ENCODE measurements at places on chromosomes 6 and 20. TPM values are rescaled to one million over a fixed set of nuclear protein-coding genes. Genes with fewer than 3 reads are reported as not detected.

HLA-DPA1 gene
- total RNA-seq: 0.34 TPM

ELOVL4 gene
- 2.4 TPM for total RNA-seq

FAM184A gene
- 4.6 TPM for total RNA-seq

LINC00237 gene
- total RNA-seq: not detected

VSX1 gene
- not detected for total RNA-seq

SNAP25 gene
- total RNA-seq: 0.12 TPM

HLA-DQA1 gene
- total RNA-seq: not detected

MRPS18B gene
- total RNA-seq: 76.8 TPM

GPX6 gene
- not detected for total RNA-seq

MATN4 gene
- total RNA-seq: not detected

TMEM151B gene
- 1.3 TPM for total RNA-seq

GRCh38 chr6:97322811-97323210 lies 39.8 kb upstream of the MMS22L start:
- peak; percentile 21 for DNase-seq

GRCh38 chr6:52190409-52190808 lies 4.2 kb downstream of the IL17A start:
- DNase-seq: no peak

DNA sequence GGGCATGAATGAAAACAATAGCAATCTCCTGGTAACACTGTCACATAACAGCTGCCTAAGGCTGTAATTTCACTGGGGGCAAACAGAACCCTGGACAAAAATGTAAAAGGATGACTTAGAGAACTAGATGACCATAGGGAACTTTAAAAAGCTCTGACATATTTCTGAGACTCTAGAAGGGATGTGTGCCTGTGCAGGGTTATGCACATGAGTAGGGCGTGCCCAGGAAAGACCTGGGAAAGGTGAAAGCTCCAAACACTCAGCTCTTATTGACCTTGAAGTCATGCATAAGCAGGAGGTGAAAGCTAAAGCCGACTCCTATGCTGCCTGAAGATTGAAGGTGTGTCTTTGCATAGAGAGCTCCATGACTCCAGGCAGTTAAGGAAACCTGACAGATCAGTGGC lies 118.4 kb upstream of the BTBD3 start:
- no peak for DNase-seq

GRCh38 chr20:57030611-57031600 lies 235.5 kb downstream of the BMP7 start:
- DNase-seq: peak; percentile 91

- no peak for DNase-seq
Measured at GRCh38 chr6:81857812-81858211, 105.3 kb upstream of the TENT5A start.

DNA sequence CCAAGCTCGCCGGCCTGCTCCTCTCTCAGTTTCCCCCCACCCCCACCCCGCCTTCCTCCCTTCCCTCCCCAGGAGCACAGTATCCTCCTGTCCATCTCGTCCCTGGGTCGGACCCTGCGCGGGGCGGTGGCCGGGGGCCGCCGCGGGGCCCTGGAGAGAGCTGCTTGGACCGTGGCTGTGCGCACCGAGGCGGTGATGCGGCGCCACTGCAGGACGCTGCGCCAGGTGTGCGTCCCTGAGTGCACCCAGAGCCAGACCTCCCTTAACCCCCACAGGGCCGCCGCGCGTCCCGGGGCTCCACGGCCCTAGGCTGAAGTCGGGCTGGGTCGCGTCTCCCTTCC lies 2.2 kb downstream of the C20orf204 start:
- DNase-seq: no peak

DNA sequence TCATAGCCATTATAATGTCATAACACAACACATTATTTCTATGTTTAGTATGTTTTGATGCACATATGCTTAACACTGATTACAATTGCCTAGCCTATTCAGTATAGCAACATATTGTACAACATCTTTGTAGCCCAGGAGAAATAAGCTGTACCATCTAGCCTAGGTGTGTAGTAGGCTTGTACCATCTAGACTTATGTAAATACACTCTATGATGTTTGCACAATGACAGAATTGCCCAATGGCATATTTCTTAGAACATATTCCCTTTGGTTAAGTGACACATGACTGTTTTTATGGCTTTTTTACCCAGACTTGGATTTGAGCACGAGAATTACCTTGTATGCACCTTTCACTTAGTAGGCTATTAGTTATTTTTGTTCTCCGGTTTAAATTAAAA lies 64.5 kb upstream of the HIVEP1 start:
- DNase-seq: no peak

GRCh38 chr6:148790817-148791216 lies 44.0 kb downstream of the UST start:
- DNase-seq: no peak

GRCh38 chr6:28812778-28813569 lies 110.8 kb downstream of the TRIM27 start:
- no peak for DNase-seq

DNA sequence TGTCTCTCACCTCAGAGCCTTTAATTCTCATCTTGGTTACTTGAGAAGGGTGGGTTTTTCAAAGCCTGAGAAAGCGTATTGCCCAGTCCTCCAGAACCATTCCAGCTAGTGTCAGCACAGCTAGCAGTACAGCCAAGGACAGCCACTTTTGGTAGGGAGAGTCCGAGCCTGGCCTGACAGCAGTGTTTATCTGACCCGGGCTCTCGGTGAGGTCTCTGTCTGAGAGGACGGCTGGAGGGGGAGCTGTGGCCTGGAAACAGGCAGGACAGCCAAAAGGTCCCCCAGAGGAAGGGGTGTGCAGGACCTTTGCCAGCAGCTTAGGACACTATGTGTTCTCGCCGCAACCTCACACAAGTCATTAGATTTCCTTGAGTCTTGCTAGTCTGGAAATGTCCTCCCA lies 38.8 kb downstream of the LYRM2 start:
- no peak for DNase-seq

GRCh38 chr20:11813106-11813890 lies 104.4 kb upstream of the BTBD3 start:
- DNase-seq: no peak

DNA sequence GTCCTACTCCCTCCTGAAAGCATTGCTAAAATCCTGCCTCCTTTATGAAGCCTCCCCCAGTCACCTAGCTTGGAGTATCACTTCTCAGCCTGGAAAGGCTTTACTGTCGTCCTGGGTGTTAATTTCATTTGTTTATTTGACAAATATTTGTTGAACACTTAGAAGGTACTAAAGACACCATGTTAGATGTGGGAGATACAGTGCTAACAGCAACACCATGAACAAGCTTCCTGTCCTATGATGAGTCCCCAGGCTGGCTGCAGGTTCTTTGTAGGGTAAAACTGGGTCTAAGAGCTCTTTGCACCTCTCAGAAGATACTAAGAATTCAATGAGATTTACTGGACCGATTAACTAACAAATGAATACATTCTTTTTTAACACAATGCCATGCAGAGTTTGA lies 109.2 kb upstream of the TMEM170B start:
- no peak for DNase-seq

DNA sequence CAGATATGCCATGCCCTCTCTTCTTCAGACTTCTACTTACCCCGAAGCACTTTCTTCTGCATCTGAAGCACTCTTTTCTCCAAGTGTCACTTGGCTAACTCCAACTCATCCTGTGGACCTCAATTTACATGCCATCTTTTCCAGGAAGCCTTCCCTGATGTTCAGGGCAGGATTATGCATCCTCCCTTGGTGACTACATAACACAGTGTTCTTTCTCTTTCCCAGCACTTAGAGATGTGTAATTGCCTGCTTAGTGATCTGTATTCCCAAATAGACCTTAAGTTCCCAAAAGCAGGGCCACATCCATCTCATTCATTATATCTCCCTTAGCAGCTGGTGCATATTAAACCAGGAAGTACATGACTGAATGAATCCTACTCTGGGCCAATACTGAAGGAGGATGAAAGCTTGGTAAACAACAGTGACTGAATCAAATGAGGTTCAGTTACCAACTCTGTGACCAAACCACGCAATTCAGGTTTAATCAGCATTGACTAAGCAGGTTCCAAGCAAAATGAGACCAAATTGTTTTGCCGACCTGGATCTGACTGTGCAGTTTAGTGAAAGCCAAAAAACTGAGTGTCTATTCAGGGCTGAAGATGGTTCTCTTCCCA lies 121.4 kb upstream of the TCF21 start:
- no peak for DNase-seq

GRCh38 chr20:60219984-60220562 lies 261.9 kb downstream of the CDH26 start:
- peak; percentile 34 for DNase-seq

DNA sequence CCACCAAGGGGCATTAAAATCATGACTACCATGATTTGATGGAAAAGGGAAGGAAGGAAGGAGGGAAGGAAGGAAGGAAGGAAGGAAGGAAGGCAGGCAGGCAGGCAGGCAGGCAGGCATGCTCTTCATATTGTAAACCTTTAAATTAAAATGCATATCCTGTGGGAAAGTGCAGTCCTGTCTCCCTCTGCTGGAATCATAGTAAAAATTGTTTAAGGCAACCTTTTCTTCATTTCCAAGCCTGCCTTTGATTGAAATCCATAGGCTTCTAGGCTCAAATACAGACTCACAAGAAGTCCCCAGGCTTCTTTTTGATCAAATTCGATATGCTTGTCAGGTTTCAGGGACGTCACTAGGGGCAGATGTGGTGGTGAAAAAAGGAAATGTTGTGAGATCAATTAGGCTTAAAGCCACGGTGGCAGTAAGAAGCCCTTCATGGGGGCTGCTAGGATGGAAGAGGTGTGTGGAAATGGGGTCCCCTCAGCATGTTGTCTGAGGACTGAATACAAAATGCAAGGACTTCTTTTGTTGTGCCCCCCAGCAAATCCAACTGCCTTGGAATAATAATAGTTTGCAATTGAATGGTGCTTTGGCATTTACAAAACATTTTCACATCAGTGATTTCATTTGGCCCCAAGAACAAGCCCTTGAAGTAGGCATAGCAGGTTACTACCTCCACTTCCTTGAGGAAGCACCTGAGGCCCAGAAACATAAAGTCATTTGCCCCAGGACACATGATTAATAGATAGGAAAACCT lies 25.6 kb upstream of the GABRR1 start:
- DNase-seq: peak; percentile 44

DNA sequence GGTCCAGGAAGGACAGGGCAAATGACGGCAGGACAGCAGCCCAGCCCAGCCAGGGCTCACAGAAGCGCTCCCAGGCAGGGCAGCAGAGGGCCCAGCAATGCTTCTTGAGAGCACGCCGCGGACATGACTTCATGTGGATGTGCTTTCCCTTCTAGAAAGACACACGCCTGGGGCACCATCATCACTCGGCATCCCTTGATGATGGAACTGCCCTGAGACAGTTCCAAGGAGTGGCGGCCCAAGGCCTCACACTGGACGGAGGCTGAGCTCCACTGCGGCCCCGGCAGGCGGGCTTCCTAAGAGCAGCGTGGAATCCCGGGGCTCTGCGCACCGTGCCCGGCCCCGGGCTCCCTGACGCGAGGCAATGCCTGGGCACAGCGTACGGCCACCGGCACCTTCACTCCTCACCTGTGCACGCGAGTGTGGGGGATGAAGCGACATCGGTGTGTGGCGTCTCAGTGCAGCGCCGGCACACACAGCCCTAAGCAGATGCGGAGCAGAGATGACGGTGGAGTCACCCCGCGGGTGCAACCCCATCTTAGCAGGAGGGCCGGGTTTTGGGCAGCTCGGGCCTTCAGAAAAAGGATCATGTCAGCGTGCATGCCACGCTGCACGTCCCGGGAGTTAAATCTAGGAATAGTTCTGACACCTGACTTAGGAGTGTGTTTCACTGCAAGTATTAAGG lies 86.6 kb downstream of the THBS2 start:
- DNase-seq: no peak

- DNase-seq: no peak
Measured at GRCh38 chr6:167000759-167001158, 1.6 kb downstream of the CEP43 start.

DNA sequence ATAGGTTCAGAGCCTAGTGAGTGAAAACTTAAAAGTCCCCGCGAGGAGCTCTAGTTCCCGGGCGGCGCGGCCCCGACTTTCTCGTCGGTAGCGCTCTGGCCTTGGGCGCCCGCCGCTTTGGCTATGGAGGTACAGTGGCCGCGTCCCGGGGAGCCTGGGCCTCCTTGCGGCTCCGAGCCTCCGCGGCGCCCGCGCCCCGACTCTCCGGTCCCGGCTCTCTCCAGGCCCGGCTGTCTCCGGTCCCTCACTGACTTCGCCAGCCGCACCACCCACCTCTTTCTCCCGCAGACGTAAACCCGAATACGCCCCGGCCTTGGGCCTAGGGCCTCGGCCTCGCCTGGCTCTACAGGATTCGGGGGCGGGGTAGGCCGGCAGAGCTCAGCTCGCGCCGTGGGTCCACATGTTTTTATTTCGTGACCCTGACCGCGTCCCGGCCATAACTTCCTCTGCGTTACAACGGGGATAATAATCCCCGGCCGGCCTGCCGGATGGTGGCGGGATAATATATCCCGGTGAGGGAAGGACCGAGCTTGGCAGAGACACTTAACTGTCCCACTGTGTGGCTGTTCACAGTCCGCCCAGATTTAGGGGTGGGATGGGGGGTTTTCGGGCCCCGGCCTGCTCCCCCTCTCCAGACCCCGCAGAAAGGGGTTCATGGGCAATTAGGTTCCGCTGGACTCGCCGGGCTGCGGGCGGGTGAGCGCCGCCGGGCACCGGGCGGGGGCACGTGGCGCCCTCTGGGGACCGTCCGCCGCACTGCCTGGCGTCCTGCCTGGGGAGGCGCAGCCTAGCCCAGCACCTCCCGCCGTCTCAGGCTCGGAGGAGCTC lies 10.0 kb upstream of the TBX18 start:
- DNase-seq: no peak

DNA sequence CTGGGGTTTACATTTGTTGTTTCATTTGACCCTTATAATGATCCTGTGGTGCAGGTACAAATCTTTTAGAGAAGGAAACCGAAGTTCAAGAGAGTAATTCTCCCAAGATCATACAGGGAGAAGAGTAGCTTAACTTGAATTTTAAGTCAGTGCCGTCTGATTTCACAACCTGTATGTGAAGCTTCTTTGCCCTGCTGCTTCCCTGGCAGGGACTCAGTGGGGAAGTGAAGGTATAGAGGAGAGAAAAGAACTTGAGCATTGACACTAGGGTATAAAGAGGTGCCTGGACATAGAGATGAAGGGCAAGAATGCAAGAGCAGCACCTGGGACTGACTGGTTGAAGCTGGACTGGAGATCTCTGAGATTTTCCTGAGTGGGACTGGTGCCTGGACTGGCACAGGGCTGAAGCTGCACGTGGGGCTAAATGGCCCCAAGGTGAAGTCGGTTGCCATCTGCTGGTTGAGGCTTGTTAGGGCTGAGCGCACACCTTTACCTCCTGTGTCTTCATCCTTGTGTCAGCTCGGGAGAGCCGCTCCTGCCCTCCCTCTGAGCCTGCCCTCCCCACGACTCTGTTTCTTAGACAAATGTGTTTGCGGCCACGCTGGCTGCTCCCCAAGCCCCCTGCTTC lies 41.8 kb downstream of the FARS2 start:
- no peak for DNase-seq
